ENCODE measurements at places on chromosomes 4 and X.

- no peak for DNase-seq
These were observed 47.7 kb downstream of the RPS6KA3 start for GRCh38 chrX:20218836-20219505.

DNA sequence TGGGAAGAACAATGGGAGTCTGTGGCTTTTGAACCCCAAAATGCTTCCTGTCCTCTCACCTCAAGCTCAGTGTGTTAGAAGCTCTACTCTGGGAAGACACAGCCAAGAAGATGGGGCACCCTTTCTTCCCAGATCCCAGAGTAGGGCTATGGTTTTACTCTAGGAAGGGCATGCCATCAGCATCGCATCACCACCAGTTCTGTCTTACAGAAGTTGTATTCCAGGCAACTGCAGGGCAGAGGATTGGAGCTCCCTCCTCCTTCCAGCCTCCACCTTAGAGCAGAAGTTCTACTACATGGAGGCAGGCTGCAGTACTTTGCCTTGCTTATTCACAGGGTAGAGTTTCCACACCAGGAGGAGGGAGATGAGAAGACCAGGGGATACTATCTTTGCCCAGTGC lies 18.1 kb upstream of the ZFX start:
- DNase-seq = no peak

- no peak for DNase-seq
These were observed 86.3 kb downstream of the CDS1 start for GRCh38 chr4:84669201-84669600.

GRCh38 chr4:8334786-8335460 lies 65.4 kb downstream of the HTRA3 start:
- no peak for DNase-seq

DNA sequence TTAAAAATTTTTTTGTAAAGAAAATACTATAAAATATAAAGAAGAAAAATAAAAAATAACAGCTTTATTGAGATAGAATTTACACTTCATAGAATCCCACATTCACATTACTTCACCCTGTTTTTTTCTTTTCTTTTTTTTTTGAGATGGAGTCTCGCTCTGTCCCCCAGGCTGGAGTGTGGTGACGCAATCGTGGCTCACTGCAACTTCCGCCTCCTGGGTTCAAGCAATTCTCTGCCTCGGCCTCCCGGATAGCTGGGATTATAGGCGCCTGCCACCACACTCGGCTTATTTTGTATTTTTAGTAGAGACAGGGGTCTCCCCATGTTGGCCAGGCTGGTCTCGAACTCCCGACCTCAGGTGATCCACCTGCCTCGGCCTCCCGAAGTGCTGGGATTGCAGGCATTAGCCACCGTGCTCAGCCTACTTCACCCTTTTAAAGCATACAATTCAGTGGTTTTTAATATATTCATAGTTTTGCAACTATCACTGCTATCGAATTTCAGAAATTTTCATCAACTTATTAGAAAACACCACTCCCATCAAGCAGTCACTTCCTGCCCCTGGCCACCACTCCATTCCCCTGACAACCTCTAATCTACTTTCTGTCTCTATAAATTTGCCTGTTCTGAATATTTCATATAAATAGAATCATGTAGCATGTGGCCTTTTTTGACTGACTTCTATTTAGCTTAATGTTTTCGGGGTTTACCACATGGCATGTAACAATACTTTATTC lies 48.7 kb downstream of the TMEM131L start:
- DNase-seq = no peak

DNA sequence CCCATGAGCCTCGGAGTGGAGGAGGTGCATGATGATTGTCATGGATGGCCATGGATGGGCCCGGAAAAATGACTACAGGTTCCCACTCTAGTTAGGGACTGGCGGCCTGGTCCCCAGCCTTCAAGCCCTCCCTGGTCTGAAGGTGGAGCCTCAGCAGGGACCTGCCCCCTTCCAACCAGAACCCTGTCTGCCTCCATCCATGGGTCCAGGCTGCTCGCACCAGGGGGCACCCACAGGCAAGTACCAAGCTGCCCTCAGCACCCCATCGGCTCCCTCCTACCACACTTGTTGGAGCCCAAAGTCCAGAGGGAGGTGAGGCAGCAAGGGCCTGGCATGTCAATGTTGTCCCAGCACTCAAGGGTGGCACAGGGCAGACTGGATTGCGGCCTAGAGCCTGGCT lies 2468.6 kb downstream of the PCDH7 start:
- no peak for DNase-seq

DNA sequence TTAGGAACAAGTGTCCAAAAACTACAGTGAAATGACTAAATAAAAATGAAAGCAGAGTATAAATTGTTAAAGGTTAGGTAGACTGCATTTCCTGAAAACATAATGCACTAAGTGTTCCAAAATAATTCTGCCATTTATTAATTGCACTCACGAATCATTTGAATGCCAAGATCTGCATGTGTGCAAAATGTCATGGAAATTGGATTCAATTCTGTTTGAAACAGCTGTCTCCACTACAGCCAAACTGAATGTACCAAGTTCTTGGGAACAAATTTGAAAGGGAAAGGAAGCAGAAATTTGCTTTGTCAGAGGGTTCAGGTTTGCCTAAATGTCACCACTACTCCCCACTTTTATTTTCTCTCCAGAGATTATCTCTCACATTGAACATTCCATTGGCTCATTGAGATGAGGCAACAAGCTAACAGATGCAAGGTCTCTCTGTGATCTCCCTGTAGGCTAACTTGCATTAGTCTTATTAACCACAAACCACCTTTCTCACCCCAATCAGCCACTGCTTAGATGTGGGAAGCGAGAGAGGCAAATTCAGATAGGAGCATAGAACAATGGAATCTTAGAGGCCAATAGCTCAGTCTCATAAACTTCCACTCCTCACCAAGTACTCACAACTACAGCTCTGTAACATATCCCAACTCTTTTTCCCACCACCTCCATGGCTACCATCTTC lies 226.6 kb downstream of the KDR start:
- DNase-seq = no peak

GRCh38 chr4:109315818-109316217 lies 13.4 kb upstream of the COL25A1 start:
- DNase-seq = no peak

DNA sequence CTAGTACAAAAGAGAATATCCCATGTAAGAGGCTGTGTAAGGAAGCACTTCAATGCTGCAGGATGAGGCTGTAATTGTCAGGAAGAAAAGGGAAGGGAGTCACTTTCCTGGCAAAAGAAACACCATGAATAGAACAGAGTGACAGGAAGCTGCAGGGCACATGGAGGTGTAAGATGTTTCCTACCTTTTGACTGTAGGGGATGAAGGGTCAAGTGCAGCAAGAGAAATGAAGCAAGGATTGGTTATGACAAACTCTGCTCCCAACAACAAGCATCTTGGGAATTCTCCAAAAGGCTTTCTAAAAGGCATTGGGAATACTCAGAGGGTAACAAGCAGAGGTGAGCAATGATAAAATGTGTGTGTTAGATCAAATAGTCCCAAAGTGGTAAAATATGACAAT lies 74.3 kb upstream of the NPY2R start:
- no peak for DNase-seq

GRCh38 chr4:182350041-182350440 lies 106.8 kb downstream of the TENM3 start:
- DNase-seq = no peak

DNA sequence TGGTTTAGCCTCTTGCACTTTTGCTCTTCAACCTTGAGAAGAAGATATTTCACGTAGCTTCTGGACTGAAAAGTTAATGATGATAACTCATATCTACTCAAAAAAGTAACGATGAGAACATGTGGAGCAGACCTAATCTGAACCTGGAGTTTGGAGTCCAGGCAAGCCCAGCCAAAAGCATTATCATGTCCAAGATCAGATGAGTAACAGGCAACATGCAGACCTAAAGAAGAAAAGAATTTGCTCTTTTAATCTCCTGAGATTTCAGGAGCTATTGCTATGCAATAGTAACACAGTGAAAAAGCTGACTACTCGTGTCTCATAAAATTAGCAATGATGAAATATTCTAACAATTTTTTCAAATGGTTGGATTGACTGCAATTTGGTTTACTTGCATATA lies 21.8 kb upstream of the PPA2 start:
- DNase-seq = no peak

- no peak for DNase-seq
These were observed 165.8 kb downstream of the VSIG4 start for GRCh38 chrX:65874110-65874509.

- DNase-seq = no peak
These were observed 78.0 kb downstream of the COX7B2 start for GRCh38 chr4:46830971-46831454.

GRCh38 chr4:4216648-4217047 lies 10.1 kb downstream of the OTOP1 start:
- DNase-seq = no peak

GRCh38 chr4:68905939-68906779 lies 45.4 kb downstream of the UGT2A3 start:
- no peak for DNase-seq

All from frontal cortex (tissue), 4 donors.